ENCODE measurements at places on chromosomes 11 and 22.

DNA sequence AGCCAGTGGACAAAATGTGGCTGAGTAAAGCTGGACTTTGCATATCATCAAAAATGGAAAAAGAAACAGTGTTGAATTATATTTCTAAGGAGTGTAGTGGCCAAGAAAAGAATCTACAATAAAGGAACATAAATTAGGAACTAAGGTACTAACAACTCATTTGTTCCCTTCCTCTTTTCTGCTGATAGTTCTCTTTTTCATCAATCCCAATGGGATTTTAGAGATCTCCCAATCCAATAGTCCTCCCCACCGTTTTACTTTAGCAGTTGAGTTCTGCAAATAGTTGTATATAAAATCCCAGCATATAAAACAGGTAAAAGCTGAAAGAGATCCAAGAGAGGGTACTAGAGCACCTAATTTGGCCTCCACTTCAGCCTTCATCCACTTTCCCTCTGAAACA lies 2.0 kb downstream of the PRCP start:
- DNase-seq, result no peak

DNA sequence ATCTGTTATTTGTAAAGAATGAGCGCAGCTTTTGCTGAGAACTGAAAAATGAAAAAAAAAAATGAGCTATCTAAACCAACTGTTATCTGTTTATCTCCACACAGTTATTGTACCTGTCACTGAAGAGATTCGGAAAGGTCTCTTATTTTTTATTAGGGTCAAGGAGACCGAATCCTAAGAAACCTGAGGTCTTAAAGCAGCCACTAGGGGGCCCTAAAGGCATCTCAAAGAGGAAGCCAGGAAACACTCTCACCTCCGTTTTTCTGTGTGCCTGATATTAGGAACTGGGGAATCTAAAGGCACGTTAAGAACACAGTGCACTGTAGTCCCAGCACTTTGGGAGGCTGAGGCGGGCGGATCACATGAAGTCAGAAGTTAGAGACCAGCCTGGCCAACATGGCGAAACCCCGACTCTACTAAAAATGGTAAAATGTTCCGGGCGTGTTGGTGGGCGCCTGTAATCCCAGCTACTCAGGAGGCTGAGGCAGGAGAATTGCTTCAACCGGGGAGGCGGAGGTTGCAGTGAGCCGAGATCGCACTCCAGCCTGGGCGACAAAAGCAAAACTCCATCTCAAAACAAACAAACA lies 3.5 kb upstream of the LARGE1 start:
- peak; percentile 28 for DNase-seq

- no peak for DNase-seq
These were observed 802 bp downstream of the SYT13 start for GRCh38 chr11:45285250-45285828.

DNA sequence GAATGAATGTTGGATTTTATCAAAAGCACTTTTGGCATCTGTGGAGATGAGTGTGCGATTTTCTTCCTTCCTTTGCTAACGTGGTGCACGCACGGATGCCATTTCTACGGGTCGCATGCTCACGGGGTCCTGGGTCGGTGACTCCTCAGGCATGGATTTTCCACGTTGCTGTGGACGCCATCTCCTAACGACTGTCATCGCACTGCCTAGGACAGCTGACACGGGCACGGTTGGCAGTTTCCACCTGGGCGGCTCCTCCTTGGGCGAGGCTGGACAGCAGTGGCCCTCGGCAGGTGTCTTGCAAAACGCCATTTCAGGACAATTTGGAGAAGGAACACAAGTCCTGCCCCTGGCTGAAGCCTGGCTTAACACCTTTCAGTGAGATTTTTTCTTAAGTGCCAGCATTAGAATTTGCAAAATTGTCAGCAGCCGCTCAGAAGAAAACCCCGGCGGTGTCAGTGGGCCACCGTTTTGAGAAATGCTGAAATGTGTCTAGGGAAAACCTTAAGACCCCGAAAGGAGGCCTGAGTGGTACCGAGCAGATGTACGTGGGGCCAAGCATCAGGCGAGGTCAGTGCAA lies 34.7 kb upstream of the TOLLIP start:
- DNase-seq, result no peak

DNA sequence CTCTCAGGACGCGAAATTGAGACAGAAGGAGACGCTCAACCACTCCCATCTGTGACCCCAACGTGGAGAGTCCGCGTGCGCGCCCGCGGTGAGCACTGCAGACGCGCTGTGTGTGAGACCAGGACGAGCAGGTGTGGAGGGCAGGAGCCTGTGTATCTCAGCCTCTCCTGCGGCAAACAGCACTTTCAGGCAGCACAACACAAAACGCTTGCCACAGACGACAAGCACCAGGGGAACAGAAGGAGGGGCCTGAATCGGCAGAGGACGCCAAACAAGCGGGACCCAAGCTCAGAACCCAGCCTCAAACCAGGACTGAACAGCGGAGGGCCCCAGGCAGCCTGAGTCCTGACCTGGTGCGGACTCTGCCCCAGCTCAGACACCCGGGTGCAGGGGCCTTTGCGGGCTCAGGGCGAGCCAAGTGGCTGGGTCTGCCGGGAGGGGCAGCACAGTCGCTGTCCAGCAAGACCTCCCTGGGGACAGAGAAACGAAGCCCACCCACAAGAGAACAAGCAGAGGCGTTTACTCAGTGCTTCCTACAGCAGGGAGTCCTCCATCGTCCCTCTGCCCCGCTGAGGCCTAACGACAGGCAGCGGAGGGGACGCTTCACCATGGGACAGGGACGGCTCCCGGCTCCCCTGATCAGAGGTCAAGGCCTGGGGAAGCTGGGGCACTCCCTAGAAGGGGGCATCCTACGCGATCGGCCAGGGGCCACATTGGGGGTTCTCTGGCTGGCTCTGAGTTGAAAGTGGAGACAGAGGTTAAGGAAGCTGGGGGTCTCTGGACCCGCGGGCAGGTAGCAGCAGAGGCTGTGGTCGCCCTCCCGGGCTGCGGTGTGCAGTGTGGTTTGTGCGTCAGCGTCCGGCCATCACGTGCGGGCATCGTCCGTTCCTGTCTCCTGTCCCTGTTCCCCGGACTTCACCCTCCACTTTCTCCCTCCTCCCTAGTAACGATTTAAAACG lies 560.8 kb downstream of the BRD1 start:
- DNase-seq, result no peak

DNA sequence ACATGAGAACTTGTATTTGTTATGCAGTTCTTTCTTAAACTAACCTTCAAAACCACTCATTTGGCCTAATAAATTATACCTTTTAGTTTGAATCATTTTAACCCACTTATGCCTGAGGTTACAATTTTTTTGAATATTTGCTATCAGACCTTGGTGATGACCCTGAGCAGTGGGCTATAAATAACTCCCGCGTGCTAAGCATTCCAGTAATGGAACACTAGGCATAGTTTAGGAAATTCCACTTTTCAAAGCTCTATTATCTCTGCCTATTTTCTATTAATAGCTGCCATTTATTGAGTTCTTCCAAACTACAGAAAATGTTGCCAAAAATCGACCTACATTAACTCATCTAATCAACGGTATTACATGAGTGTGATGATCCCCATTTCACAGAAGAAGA lies 993.4 kb upstream of the FAT3 start:
- no peak for DNase-seq

DNA sequence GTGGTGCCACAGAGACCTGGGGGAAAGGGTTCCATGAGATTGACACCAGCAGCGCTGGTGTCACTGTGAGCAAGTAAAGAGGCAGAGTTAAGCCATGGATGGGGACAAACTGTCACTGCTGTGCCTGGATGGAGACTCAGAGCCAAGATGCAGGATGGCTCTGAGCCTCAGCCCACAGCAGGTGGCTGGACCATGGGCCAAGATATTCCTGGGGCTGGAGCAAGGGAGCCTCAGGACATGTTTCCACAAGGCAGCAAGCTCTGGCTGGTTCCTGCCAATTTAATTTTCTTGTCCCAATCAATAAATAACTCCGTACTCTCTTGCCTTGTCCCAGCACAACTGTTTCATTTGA lies 23.0 kb downstream of the MYO18B start:
- no peak for DNase-seq

GRCh38 chr11:45859661-45860140 lies 12.4 kb downstream of the CRY2 start:
- DNase-seq, result no peak

DNA sequence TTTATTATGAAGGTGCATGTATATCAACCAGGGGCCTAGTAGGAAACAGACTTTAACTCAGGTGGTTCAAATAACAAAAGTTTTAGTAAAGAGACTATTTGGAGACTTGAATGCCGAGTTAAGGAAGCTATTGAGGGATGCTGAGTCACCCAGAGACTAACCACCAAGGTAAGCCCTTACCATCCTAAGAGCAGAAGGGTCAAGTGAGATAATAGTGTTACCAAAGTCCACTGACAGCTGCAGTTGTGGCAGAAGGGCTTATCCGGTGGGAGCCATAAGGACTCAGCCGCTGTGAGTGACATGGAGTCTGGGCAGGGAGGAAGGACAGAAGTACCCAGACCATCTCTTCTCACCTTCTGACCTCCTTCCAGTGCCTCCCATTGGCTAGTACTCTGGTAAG lies 134.0 kb downstream of the INSC start:
- no peak for DNase-seq

DNA sequence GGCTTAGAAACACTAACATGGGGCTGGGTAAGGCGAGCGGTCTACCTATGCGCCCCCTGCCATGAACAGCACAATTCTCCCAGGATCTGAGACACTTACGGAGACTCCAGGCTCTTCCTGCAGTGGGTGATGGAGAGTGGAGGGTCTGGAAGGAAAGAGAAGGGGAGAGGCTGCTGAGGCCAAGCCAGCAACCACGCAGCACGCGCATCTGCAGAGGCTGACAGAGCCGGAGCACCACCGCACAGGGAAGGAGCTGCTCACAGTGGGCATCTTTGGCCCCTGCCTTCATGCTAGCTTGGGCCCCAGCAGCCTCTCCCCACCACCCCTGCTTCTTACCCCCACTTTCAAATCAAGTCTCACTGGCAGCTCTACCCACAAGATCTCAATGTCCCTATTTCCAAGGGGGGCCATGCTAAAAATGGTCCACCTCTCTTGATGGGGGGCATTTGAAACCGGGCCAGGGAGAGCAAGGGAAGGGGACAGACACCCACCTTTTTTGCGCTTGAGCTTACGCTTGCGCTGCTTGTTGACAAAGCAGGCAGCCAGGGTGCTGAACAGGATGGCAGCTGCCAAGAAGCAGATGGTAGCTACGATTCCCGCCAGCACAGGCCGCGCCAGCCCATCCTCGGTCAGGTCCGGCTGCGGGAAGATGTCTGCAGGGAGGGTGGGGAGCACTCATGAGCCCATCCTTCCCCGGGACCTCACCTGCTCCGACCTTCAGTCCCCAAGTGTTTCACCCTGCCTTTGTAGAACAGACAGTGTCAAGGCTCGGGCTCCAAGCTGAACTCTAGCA lies 34.5 kb downstream of the IGSF9B start:
- DNase-seq, result no peak

DNA sequence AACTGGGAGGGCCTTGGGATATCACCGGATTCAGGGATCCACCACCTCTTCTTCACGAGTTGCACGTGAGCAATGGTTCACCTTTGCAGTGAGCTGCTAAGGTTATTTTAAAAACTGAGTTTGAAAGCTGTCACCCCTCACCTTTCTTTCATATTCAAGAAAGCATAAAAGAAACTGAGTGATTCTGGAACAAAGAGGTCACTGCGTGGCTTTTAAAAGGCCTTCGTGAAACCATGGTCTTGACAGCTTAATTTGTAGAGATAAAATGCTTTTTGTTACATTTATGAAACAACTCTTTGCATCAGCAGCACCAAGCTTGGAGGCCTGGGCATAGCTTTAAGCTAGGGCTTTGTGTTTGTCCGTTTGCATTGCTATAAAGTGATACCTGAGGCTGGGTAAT lies 101.4 kb upstream of the NECTIN1 start:
- no peak for DNase-seq

- DNase-seq, result peak; percentile 14
These were observed 10.4 kb upstream of the AGBL2 start for GRCh38 chr11:47725442-47726117.

DNA sequence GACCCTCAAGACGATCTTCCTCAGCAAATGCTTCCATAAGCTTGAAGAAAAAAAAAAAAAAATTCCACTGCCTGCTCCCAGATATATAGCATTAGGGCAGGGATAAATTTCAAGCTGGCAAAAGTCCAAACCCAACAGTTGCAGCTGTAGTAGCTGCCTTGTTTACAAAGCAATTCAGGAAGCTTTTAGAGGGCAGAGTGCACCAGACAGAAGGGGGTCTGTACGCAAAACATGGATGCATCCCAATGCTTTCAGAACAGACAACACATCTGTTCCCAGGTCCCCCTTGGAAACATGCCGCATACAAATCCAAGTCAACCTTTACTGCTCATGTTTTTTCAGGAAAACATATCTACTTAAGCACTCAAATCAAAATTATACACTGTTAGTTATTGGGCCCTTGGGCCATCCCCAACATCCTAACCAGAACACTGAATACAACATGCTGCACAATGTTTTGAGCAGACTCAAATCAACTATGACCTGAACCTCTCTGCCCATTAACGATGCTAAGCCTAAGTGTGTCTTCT lies 94.5 kb downstream of the CADM1 start:
- DNase-seq, result no peak

DNA sequence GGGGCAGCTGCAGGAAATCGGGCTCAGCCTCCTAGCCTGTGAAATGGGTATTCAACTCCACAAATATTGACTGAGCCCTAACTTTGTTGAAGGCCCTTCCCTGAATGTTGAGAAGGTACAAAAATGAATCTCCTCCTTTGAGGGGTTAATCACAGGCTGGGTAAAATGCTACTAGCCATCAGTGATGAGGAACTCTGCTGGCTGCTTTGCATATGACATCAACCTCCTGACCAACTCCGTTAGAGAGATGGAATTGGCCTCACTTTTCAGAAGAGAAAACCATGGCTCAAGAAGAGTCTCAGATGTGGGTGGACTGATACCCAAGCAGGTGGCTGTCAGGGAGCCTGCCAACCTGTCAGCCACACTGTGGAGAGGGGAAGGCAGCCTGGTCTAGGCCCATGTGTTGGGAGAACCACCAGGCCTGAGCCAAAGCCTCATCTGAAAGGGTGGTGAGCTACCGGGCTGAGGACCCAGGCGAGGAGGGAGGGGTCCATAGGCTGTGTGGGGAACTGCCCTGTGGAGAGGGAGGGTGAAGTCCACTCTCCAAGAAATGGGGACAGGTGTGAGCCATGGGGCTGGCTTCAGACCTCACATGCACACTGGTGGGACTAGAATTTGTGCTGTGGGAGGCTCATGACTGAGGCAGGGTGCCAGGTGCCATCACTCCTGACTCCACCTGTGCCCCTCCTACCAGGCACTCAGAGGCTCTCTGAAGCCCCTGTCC lies 11.8 kb downstream of the CDCA5 start:
- DNase-seq, result peak; percentile 33
